ENCODE measurements at places on chromosomes 4 and X. TPM values are rescaled to one million over a fixed set of nuclear protein-coding genes. Genes with fewer than 3 reads are reported as not detected.

LONRF3 gene
- total RNA-seq, result 11.0 TPM

ABCG2 gene
- total RNA-seq, result 6.1 TPM

PABPC1L2B gene
- total RNA-seq, result not detected

GPC4 gene
- total RNA-seq, result 12.0 TPM

POF1B gene
- 0.21 TPM for total RNA-seq

DMRTC1B gene
- not detected for total RNA-seq

TMPRSS11F gene
- total RNA-seq, result not detected

GLRA3 gene
- total RNA-seq, result not detected

ERVMER34-1 gene
- total RNA-seq, result not detected

MGARP gene
- total RNA-seq, result 2.8 TPM

GJB1 gene
- total RNA-seq, result not detected

PRR32 gene
- not detected for total RNA-seq

HSFX1 gene
- total RNA-seq, result 21.7 TPM

SPANXN3 gene
- not detected for total RNA-seq

FBXO8 gene
- total RNA-seq, result 15.5 TPM

FAAH2 gene
- total RNA-seq, result not detected

MTNR1A gene
- total RNA-seq, result not detected

VCX gene
- not detected for total RNA-seq

TTC29 gene
- not detected for total RNA-seq

TEX13D gene
- total RNA-seq, result not detected

DDX53 gene
- total RNA-seq, result not detected

USP17L28 gene
- not detected for total RNA-seq

COL4A6 gene
- total RNA-seq, result under 0.01 TPM

CRMP1 gene
- 1.9 TPM for total RNA-seq

SHISA3 gene
- 23.6 TPM for total RNA-seq

SSX4B gene
- total RNA-seq, result not detected

ATOH1 gene
- total RNA-seq, result not detected

SULT1E1 gene
- total RNA-seq, result not detected

SGCB gene
- total RNA-seq, result 14.9 TPM

YTHDC1 gene
- 17.6 TPM for total RNA-seq

FAM156B gene
- 5.0 TPM for total RNA-seq

ZDHHC15 gene
- total RNA-seq, result 6.4 TPM

CLIC2 gene
- total RNA-seq, result 34.3 TPM

DCAF12L2 gene
- not detected for total RNA-seq

ALB gene
- 51.5 TPM for total RNA-seq

TRIML2 gene
- not detected for total RNA-seq

PABPC4L gene
- 1.3 TPM for total RNA-seq

USP26 gene
- total RNA-seq, result not detected

SLC4A4 gene
- 0.32 TPM for total RNA-seq

Data from ascending aorta (tissue), 2 donors.